GM23248 (cell line): ENCODE measurements at places on chromosomes 16 and 17. TPM values are rescaled to one million over a fixed set of nuclear protein-coding genes. Genes with fewer than 3 reads are reported as not detected.

- 0 out of 2 replicates have a peak, but pooled peaks cover 6% of the 10 kb centered on the region for H3K27me3 ChIP-seq
- peak; percentile 13 for DNase-seq
- no peaks in the 10 kb centered on the region for H3K4me1 ChIP-seq
- H3K4me3 ChIP-seq, result no peak overlapping the region
Measured at GRCh38 chr16:71428883-71429282, 13.0 kb downstream of the TLE7 start.

Gene ASB16
- not detected in 2 replicates for total RNA-seq

Gene ITGAL
- 0.65 TPM in 1 of 2 replicates, not detected in the other for total RNA-seq

DNA sequence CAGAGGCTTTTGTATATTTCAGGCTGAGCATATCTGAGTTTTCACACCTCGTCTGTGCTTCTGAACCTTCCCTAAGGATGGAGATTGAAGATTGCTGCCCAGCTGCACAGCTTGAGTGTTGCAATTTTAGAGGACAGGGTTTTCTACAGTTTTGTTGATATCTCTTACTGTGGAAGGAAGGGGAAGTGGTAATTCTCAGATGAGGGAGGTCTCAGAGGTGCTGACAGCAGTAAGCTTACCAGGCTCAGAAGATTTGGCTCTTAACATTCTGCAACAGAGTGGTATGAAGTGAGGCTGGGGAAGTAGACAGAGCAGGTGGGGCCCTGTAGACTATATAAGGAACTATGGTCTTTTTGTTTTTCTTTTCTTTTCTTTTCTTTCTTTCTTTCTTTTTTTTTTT lies 45.8 kb upstream of the ARHGAP17 start:
- no peaks in the 10 kb centered on the region for H3K36me3 ChIP-seq
- H3K27me3 ChIP-seq, result no peaks in the 10 kb centered on the region
- DNase-seq, result no peak

GRCh38 chr17:13158494-13159240 lies 140.8 kb upstream of the ELAC2 start:
- H3K27ac ChIP-seq, result 0 out of 2 replicates have a peak overlapping the region, but pooled peaks have one; percentile 7
- H3K4me3 ChIP-seq, result no peak overlapping the region
- H3K36me3 ChIP-seq, result no peaks in the 10 kb centered on the region
- H3K4me1 ChIP-seq, result peaks cover 37% of the 10 kb centered on the region
- no peaks in the 10 kb centered on the region for H3K27me3 ChIP-seq

GRCh38 chr17:35736236-35736635 lies 4.8 kb downstream of the RASL10B start:
- H3K36me3 ChIP-seq, result no peaks in the 10 kb centered on the region
- no peak for DNase-seq
- peaks cover under 1% of the 10 kb centered on the region; the same call in 1 of the 2 replicates for H3K4me1 ChIP-seq
- H3K4me3 ChIP-seq, result no peak overlapping the region

GRCh38 chr16:65570261-65570660 lies 448.4 kb upstream of the CDH11 start:
- peaks cover 18% of the 10 kb centered on the region for H3K4me1 ChIP-seq
- H3K4me3 ChIP-seq, result no peak overlapping the region
- no peaks in the 10 kb centered on the region for H3K27me3 ChIP-seq
- H3K36me3 ChIP-seq, result no peaks in the 10 kb centered on the region
- H3K27ac ChIP-seq, result no peak overlapping the region

DNA sequence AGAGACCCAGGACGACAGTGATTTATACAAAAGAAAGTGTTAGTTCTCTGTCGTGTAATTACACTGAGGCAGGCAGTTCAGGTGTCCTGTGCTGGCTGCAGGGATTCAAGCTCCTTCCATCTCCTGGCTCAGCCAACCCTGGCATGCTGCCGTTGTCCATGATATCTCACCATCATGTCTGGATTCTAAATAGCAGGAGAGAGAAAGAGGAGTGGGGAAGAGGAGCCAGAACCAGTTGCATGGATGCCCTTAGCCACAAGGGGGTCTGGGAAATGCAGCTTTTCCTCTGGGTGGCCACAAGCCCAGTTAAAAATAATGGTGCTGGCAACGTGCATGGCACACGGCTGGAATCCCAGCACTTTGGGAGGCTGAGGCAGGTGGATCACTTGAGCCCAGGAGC lies 9.7 kb downstream of the C16orf54 start:
- H3K4me3 ChIP-seq, result no peak overlapping the region
- no peak overlapping the region for H3K27ac ChIP-seq
- no peak for DNase-seq

- H3K27me3 ChIP-seq, result no peaks in the 10 kb centered on the region
- no peaks in the 10 kb centered on the region for H3K36me3 ChIP-seq
- DNase-seq, result peak; percentile 68
Measured at GRCh38 chr17:32142857-32143526, 690 bp downstream of the RHOT1 start.

GRCh38 chr16:85026703-85027102 lies 892 bp upstream of the KIAA0513 start:
- no peaks in the 10 kb centered on the region for H3K27me3 ChIP-seq
- peak overlapping the region; percentile 61 for H3K27ac ChIP-seq
- peak overlapping the region; percentile 87 for H3K4me3 ChIP-seq
- peaks cover 26% of the 10 kb centered on the region for H3K4me1 ChIP-seq
- H3K36me3 ChIP-seq, result no peaks in the 10 kb centered on the region
- no peak for DNase-seq

Gene CSF3
- total RNA-seq, result not detected in 2 replicates

GRCh38 chr17:82985428-82985805 lies 94.0 kb upstream of the METRNL start:
- H3K27me3 ChIP-seq, result no peaks in the 10 kb centered on the region
- no peak for DNase-seq
- no peaks in the 10 kb centered on the region for H3K36me3 ChIP-seq
- no peak overlapping the region for H3K27ac ChIP-seq

DNA sequence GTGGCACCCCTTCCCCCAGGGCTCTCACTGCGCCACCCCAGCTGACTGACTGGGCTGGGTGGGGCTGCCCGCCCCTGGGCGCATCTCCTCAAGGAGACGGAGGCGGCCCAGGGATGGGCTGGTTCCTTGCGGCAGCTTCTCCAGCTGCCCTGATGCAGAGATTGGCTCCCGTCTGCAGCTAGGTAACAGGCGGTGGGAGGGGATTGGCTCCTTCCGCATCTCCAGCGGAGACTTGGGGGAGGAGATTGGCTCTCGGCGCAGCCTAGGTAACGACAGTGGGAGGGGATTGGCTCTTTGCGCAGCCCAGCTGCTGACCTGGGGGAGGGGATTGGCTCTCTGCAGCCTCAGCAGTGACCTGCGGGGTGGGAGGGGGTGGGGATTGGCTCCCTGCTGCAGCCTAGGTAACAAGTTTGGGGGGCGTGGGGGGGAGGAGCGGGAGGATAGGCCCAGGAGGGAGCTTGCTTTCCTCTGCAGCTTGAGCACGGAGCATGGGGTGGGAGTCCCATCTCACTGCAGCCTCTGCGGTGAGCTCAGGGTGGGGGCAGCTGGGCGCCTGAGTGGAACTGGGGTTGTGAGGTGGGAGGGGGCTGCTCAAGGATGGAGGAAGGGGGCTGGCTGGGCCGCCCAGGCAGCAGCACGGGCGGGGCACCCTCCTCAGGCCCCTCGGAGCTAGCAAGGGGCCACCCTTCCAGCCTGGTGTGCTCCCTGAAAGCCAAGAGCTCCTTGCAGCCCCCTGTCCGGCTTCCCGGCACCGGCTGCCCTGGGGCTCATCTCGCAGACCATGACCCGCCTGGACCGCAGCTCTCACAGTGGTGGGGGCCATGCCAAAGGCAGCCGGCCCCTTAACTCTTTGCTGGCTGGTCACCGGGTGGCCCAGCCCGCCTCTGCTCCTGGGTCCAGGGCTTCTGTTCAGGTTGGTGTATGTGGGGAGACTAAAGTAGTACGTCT lies 6.4 kb downstream of the NFE2L1 start:
- peak overlapping the region; percentile 91 for H3K27ac ChIP-seq
- H3K4me1 ChIP-seq, result peaks cover 68% of the 10 kb centered on the region
- peaks cover 16% of the 10 kb centered on the region; the same call in 1 of the 2 replicates for H3K36me3 ChIP-seq
- DNase-seq, result peak; percentile 88
- peak overlapping the region; percentile 64 for H3K4me3 ChIP-seq

DNA sequence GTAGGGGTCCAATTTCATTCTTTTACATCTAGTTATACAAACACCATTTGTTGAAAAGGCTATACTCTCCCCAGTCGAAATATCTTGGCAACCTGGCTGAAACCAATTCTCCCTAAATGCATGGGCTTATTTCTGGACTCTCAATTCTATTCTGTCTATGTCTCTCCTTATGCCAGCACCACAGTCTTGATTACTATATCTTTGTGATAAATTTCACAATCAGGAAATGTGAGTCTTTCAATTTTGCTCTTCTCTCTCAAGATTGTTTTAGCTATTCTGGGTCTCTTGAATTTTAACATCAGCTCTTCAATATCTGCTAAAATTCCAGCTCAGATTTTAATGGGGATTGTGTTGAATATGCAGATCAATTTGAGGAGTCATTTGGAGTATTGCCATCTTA lies 5.9 kb upstream of the TRIM25 start:
- H3K27ac ChIP-seq, result no peak overlapping the region
- H3K36me3 ChIP-seq, result no peaks in the 10 kb centered on the region
- H3K4me3 ChIP-seq, result no peak overlapping the region
- peaks cover 20% of the 10 kb centered on the region for H3K4me1 ChIP-seq
- no peak for DNase-seq

Gene FA2H
- not detected in 2 replicates for total RNA-seq

DNA sequence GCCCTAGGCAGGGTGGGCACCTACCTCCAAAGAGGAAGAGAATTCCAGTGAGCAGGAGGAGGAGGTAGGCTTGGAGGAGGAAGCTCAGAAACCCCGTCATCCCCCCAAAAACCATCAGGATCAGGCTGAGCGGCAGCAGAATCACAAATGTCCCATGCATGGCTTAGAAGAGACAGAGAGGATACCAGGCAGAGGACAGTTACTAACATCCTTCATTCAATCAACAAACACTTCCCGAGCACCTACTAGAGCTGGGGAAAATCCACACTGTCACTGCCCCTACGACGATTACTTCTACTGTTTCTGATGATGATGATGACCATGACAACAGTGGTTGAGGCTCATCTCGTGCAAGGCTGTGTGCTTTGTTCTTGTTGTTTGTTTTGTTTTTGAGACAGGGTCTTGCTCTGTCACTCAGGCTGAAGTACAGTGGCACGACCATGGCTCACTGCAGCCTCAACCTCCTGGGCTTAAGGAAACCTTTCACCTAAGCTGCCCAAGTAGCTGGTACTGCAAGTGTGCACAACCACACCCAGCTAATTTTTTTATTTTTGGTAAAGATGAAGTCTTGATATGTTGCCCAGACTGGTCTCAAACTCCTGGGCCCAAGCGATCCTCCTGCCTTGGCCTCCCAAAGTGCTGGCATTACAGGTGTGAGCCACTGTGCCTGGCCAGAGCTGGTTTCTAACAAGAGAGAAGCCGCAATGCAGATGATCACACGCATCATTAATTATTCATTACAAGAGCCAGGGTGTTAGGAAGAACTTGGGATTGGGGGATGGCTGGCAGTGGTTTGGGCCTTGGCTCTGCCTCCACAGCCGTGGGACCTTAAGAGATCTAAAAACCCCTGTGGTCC lies 18.0 kb downstream of the TMEM114 start:
- H3K36me3 ChIP-seq, result no peaks in the 10 kb centered on the region
- no peak overlapping the region for H3K4me3 ChIP-seq
- H3K27ac ChIP-seq, result no peak overlapping the region
- H3K4me1 ChIP-seq, result peaks cover 11% of the 10 kb centered on the region

DNA sequence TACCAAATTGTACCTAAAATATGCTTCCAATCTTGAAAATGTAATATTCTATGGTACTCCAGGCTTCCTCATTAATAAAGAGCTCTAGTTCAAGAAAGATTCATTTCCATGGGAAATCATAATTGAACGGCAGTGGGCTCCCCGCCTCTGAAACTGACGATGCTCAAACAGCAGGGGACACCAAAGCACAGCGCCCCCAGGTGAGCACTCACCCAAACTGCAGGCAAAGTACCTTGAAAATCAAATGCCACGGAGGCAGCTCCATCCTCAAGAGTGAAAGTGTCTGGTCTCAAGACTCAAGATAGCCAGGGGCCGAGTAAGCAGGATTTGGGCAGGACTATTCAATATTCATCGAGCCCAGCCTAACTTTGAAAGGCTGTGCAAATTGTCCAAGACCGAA lies 217.4 kb upstream of the TNRC6C start:
- no peak overlapping the region for H3K27ac ChIP-seq
- DNase-seq, result no peak
- no peaks in the 10 kb centered on the region for H3K36me3 ChIP-seq
- no peak overlapping the region for H3K4me3 ChIP-seq
- H3K27me3 ChIP-seq, result peaks cover 43% of the 10 kb centered on the region
- H3K4me1 ChIP-seq, result no peaks in the 10 kb centered on the region

Gene CCDC200
- not detected in 2 replicates for total RNA-seq

Gene GPR139
- not detected in 2 replicates for total RNA-seq

DNA sequence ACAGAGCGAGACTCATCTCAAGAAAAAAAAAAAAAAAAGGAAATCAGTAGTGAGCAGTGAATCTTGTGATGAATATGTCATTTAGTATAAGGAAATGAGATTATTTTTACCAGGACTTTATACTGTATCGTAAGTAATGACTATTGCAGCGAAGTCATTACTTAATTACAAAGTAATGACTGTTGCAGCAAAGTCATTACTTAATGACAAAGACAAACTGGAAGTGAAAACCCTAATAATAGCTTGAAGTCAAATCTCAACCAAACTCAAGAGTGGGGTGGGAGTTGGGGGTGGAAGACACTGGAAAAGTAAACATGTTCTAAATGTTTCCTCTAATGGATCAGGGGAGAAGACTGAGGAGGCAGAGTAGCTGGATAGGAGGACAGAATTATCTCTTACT lies 76.5 kb downstream of the ARHGAP44 start:
- no peak for DNase-seq
- H3K27me3 ChIP-seq, result no peaks in the 10 kb centered on the region
- no peak overlapping the region for H3K4me3 ChIP-seq
- H3K27ac ChIP-seq, result no peak overlapping the region
- H3K36me3 ChIP-seq, result no peaks in the 10 kb centered on the region
- no peaks in the 10 kb centered on the region for H3K4me1 ChIP-seq

DNA sequence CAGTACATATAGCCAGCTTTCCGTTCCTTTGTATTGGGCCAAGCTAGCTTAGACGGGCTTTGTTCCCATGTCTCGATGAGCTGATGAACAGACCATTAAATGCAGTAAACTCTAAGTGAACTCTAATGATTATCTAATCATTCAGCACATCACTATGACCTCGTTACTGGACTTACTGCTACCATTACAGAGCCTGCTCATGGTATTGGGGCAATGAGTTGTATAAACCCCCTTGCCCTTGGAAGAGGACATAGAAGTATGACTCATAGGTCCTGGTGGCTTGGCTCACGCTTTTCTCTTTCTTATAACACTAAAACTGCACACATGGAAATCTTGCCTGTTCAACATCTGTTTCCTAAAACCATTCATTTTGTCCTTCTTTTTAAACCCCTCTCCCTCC lies 93.6 kb upstream of the DYNLRB2 start:
- no peak overlapping the region for H3K27ac ChIP-seq
- H3K36me3 ChIP-seq, result no peaks in the 10 kb centered on the region
- H3K4me3 ChIP-seq, result no peak overlapping the region
- no peaks in the 10 kb centered on the region for H3K27me3 ChIP-seq
- no peaks in the 10 kb centered on the region for H3K4me1 ChIP-seq

GRCh38 chr17:31654936-31655335 lies 204.1 kb downstream of the COPRS start:
- H3K4me1 ChIP-seq, result no peaks in the 10 kb centered on the region
- H3K27me3 ChIP-seq, result no peaks in the 10 kb centered on the region; the same call in 1 of the 2 replicates
- no peak overlapping the region for H3K4me3 ChIP-seq
- no peak for DNase-seq
- H3K36me3 ChIP-seq, result no peaks in the 10 kb centered on the region

- H3K4me1 ChIP-seq, result peaks cover 30% of the 10 kb centered on the region
- H3K36me3 ChIP-seq, result no peaks in the 10 kb centered on the region
- peak; percentile 94 for DNase-seq
- peak overlapping the region; percentile 63 for H3K4me3 ChIP-seq
Measured at GRCh38 chr17:75876938-75877751, 1.2 kb downstream of the TRIM47 start.
